Activated gamma-delta T cell treated with anti-CD3 and anti-CD28 coated beads, Interleukin-2, amount 50 U/mL, for 16 hours (primary cell): ENCODE measurements at places on chromosomes 2 and 18.

DNA sequence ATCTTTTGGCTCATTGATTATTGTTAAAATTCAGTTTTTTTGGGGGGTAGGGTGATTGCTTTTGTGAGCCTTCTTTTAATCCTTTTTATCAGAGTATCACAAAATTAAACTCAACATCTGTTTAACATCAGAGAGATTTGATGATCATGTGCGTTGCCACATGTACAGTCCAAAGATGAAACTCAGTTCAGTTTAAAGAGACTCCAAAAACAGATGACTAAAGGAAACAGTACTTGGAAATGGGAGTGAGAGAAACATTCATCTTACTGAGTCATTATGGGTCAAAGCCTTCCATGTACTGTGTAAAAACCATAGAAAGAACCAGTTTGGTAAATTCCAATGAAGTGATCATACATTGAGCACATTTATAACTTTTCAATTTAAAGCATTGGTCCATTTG, 53.0 kb downstream of the LYPD6 start:
- DNase-seq = no peak

DNA sequence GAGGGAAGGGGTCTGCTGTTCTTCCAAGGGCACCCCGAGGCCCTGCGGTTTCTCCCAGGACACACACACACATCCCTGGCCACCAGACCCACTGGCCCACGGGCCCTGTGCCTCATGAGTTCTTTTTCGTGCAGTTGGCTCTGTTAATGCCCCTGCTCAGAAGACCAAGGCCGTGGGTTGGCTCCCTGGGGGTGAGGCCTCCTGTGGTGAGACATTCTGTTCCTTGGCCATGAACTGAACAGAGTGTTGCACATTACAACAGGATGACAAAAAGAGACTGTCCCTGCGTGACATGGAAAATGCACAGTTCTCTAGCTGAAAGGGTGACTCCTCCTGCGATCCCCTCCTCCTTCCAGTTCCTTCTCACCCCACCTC, 30.7 kb downstream of the SH2D6 start:
- no peak for DNase-seq

- DNase-seq = no peak
Observed at GRCh38 chr18:317618-318017, 49.8 kb upstream of the THOC1 start.

DNA sequence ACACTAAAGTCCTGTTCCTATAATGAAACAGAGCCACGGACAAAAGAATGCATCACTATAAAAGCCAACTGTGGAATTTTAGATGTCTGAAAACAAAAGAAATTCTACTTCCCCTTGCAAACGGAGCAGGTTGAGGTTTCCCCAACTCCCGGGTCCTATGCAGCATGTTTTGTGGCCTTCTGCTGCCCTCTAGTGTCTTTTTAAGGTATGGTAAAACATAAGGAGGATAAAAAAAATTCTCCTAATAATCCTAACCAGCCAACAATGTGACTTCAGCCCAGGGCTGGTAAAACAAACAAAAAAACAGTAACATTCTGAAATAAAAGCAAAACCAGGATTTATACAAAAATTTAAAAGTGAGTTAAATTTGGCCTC, 539.5 kb downstream of the NRXN1 start:
- no peak for DNase-seq

DNA sequence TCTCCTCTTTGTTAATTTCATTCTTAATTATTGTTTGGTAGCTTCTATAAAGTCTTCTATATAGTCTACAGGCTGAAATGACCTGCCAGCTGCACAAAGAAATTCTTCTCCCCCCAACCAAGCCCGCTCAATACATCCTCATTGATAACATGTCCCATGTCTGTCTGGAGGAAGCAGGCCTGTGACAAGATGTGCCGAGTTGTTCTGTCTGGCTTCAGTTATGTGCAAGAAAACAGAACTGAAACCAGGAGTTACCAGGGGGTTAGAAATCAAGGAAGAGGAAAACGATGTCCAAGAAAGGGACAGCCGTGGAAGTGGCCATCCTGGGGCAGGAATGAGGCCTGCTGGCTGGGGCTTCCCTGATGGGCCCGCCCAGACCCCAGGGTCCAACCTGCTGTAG, 57.6 kb downstream of the MTCL1 start:
- no peak for DNase-seq

DNA sequence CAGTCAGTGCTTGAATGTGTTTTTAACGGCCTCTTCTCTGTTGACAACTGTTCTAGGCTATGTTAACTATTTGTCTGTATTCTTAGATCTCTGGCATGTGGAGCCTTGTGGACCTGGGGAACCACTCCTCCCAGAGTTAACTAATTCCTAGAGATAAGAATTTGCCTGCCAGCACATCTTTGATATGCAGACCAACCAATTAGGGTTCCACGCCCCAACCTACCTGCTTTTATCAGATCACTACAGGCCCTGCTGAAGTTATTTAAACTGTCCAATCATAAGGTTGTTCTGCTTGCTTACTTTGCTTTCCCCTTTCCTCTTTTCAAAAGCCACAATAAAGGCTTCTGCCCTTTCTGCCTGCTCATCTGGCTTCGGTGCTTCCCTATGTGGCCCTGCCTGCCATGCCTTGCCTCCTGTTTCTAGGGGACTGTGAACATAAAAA, 8.5 kb upstream of the CYBRD1 start:
- DNase-seq = no peak
